ENCODE measurements at places on chromosomes 2 and 18.
A peak's percentile ranks its signal among the peaks of the same experiment; 100 is the strongest.

GRCh38 chr18:46073474-46074331 lies 1.6 kb upstream of the PSTPIP2 start:
- DNase-seq = peak; percentile 85

GRCh38 chr18:6764382-6764781 lies 34.9 kb downstream of the ARHGAP28 start:
- no peak for DNase-seq

GRCh38 chr2:158994920-158995676 lies 26.7 kb downstream of the TANC1 start:
- DNase-seq = peak; percentile 36

DNA sequence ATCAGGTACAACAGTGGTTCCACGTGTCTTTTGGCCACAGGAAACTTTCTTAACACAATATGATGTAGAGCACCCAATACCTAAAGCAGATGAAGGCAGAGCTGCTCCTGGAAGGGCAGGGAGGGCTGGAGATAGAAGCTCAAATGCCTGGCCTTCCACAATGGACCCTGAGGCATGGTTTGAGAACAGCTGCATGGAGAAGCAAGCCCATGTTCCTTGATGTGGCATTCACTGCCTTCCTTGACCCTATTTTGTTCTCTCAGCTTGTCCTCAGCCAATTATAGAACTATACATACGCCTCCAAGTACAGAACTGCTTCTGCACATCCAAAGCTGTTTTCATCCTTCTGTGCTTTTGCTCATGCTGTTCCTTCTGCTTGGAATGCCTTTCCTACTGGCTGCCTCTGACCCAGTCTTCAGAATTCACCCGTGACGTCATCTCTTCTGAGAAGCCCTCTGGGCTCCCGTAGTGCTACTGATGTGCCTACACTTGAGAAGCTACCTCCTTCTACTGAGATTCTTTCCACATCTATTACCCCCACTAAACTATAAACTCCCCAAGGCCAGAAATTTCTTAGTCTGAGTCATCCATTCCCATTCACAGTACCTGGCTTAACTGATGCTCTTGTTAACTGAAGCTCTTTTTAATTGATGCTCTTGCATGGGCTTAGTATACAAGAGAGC lies 69.9 kb downstream of the CHRNA1 start:
- no peak for DNase-seq

Measured in NAMALWA (cell line).